A549 treated with AZD2906 at 1 μM for 4 hours (cell line): ENCODE measurements at places on chromosomes 4 and X. TPM values are rescaled to one million over a fixed set of nuclear protein-coding genes. Genes with fewer than 3 reads are reported as not detected.

GPR34 gene
- 0.05 to 0.14 TPM (median 0.07 TPM) in 3 of 5 replicates, not detected in the others for total RNA-seq

ANKRD37 gene
- total RNA-seq = 2.4 to 3.6 TPM (median 3.0 TPM) in 5 replicates

ASB11 gene
- not detected in 5 replicates for total RNA-seq

CDS1 gene
- 0.48 to 0.66 TPM (median 0.58 TPM) in 5 replicates for total RNA-seq

MAGEC3 gene
- not detected in 5 replicates for total RNA-seq
